ENCODE measurements at places on chromosomes 4 and X.
A peak's percentile ranks its signal among the peaks of the same experiment; 100 is the strongest.

DNA sequence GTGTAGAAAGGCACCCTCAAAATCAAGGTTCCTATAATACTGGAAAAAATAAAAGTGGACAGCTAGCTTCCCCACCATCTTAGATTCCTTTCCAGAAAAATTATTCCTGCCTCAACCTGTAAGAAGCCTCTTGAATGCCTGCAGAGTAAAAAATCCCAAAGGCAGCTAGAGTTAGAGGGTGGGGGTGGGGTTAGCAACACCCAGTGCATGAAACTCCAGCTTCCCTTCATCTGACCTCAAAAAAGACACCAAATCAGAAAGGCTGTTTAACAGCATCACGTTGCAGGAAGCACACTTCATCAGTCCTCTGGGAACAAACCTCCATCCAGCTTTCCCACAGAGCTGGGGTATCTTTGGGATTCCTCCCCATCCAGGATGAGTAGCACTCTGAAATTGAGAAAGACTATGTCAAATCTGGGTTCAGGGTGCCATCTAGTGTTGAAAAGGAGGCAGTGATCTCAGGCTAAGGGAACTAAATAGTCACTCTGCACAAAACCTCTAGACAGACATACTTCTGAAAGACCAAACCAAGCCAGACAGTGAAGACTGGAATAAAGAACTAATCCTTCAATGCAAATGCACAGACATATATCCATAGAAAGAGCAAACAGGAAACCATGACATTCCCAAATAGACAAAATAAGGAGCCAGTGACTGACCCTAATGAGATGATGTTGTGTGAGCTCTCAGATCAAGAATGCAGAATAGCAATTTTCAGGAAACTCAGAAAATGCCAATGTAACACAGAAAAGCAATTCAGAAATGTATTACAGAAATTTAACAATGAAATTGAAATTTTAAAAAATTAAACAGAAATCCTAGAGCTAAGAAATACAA, 97.9 kb downstream of the ARHGEF9 start:
- peak; percentile 0 for DNase-seq

GRCh38 chr4:85798012-85798770, 323.2 kb downstream of the ARHGAP24 start:
- DNase-seq, result no peak

DNA sequence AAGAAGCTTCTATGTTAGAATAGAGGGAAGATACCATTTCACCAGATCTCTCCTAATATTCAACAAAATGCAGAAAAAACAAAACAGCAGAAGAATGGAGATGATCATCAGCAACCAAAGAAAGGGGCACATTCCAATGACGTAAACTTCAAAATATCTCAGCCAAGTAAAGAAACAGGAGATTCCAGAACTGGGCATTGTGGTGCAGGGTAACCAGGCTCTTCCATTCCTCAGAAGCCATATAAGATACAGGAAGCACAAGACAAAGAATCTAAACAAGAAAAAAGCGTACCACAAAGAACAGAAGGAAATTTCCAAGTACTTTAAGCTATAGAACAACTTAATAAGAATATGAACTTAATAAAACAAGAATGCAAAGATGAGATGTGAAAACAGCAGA, 6.9 kb upstream of the ARMCX4 start:
- DNase-seq, result no peak

DNA sequence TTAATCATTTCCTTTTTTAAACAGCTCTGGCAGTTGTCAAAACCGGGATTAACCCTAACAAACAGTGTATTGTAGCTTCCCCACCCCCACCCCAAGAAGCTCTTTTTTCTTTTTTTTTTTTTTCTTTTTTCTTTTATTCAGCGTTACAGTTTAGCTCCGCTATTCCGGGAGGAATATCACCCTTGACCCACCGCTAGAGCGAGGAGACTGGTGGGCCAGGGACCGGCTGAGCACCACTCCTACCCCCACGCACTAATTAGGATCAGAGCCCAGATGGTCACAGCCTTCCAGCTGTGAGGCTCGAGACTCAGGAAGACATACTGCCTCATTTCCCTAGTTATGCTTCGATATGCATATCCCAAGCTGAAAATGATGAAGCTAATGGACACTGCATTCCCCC, 2.0 kb downstream of the PARM1 start:
- no peak for DNase-seq

GRCh38 chr4:40939856-40940255, 190.1 kb downstream of the NSUN7 start:
- no peak for DNase-seq

GRCh38 chrX:21167011-21167410, 207.2 kb upstream of the CNKSR2 start:
- no peak for DNase-seq

DNA sequence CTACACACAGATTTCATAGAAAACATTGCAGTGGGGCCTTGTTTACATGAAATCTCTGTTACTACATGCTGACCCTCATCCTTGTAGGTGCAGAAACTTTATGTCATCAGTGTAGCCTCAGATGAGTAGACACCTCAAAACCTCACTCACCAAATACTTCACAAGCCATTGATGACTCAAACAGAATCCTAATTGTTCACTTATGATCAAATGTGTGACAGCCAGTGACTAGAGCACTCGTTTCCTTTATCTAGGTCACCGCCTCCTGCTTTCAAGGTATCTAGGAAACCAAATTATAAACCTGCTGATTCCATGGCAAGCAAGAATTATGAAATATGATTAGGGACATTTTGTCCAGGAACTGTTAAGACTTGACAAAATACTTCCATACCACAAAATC, 255.8 kb upstream of the GPRIN3 start:
- DNase-seq, result no peak

DNA sequence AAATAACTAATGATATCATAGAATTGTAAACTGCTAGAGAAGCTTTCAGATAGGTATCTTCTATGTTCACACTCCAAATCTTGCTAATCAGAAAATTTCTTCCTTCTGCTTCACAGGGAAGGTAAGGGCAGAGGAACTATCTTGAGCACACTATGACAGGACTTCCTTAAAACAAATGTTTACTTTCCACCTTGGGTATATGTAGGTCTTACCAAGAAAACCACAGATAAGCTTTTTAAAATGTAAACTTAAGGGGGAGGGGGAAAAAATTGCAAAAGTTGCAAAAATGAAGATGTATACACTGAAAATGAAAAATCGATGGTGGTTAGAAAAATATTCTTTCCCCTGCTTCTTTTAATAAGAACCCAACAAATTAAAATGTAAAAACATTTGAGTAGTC, 30.9 kb downstream of the YTHDC1 start:
- DNase-seq, result no peak

- DNase-seq, result no peak
Measured at GRCh38 chrX:19496711-19497110, 18.6 kb downstream of the MAP3K15 start.

DNA sequence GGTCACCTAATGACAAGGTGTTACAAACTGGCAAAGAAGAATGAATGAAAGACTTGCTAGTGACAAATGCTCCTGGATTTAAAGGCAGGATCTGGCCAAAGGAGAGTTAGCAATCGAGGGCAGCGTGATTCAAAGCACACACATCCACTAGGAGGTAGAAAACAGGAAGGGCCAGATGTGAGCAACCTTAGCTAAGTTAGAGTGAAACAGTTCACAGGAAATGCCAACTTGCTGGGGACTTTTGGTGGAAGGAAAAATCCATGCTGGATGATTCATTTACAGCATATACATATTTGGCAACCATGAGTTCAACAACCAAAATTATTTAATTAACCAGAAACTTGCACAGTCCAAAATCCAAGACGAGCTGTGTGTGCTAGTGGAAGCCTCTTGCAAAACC, 276.9 kb downstream of the PTTG2 start:
- no peak for DNase-seq

DNA sequence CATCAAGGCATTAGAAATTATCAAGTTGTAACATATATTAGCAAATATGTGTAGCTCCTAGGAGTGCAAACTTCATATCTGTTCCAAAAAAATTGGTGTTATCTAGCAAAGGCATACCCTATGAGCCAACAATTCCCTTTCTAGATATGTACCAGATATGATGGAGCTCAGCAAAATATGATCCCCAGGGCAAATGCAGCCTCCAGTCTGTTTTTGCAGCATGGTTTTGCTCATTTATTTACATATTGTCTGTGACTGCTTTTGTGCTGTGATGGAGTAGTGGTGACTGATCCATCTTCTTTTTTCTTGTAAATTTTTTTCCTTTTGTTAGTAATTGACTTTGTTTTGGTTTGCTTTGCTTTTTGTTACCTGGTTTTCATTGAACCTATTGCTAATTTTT, 41.0 kb downstream of the CEP135 start:
- DNase-seq, result no peak

DNA sequence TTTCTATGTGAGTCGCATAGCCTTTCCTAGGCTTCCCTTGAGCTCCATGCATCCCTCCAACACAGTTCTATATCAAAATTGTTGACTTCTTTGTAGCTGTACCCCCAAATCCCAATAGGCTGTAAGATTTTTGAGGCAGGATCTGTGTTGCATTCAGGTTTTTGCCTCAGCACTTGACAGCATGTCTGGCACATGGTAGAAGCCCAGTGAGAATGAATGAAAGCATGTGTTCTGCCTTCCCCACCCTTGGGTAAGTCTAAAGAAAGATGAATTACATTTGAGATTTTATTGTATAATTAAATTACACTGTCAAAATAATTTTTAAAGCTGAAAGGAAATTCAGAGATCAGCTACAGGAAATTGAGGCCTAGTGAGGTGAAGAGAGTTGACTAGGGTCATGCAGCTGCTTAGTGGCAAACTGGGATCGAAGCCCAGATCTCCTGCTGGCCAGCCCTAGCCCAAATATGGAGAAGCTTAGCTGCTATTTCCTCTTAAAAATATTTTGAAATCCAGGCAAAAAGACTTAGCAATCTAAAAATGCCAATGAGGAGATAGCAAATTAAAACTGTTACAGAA, 122.5 kb downstream of the SPATA18 start:
- DNase-seq, result no peak

GRCh38 chrX:134753718-134754008, 95.4 kb upstream of the PLAC1 start:
- no peak for DNase-seq

DNA sequence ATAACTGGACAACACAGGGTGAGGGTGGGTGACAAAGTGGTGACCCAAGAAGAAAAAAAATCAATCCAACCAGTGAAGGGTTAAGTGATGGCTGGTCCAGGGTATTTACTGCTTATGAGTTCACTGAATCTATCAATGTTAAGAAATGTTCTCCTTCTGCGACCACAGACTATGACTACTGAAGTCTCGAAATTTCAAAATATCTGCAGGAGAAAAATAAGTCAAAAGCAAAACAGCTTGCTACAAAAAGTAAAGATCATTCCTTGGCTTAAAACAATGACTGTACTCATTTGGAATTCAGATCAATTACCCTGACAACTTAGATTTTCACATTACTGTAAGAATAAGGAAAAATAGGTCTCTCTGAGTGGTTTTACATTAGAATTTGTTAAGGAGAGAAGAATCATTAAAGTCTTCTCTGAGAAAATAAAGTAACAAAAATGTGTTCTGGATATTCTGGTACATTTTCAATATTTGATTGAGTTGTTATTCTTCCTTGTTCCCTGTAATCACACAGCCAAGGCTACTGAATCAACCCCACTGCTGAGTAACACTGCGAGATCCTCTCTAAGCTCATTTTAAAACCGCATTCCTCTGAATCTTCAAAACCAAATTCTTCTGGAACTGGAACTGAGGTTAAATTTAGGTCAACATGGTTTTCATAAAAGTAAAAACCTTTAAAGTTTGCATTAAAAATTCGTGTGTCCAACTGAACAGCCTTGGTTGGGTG, 22.7 kb downstream of the SMPX start:
- no peak for DNase-seq

DNA sequence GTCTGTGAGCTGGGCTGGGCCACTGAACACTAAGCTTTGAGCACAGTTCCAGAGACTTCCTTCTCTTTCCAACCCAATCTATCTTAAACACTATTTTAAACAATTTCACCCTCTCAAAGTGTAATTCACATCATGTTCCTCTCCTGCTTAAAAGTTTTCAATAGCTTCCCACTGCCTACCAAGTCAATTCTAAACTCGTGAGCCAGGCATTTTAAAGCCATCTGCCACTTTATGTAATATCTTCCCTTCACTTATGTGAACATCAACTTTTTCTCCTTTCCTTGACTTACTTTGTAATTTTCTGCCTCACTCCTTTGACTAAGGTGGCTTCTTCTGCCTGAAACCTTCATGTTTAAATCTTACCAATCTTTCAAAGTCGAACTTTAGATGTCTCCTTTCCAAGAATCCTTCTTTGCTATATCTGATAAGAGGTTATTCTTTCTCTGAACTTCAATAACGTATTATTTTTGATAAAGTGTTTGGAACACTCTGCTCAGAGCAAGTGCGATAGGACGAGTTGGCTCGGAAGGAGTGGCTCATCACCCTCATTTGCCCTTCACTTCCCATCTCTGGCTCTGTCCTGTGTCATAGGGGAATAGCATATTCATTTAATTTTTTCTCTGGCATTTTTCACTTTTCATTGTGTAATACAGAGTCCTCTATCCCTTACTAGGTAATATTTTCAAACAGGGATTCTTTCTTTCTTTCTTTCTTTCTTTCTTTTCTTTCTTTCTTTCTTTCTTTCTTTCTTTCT, 13.0 kb upstream of the SPARCL1 start:
- no peak for DNase-seq

DNA sequence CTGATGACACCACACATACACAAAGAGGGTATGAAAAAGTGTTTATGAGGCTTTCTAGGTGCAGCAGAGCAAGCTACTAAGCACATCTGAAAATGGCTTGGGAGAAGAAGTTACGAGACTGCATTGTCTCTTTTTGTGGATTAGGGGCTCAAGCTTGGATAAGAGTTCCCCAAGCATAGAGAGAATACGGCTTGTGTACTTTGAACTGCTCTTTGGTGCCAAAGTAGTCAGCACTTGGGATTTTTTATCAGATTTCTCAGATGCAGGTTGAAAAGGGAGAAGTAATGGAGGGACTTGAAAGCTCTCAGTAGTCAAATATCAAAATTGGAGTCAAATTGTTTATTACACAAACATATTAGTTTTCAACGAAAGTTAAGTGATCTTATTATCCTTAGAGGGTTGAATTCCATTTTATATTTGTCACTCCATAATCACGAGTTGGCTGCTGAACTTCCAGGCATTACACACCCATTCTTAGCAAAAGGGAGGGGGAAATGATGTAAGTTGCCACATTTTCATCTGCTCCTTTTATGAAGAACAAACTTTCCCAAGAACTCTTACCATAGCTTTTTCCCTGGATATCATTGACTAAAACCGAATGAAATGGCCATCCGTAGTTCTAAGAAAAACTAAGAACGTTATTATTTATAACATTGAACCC, 1904.9 kb downstream of the PCDH7 start:
- no peak for DNase-seq

GRCh38 chr4:70753630-70754029, 31.9 kb downstream of the RUFY3 start:
- no peak for DNase-seq

DNA sequence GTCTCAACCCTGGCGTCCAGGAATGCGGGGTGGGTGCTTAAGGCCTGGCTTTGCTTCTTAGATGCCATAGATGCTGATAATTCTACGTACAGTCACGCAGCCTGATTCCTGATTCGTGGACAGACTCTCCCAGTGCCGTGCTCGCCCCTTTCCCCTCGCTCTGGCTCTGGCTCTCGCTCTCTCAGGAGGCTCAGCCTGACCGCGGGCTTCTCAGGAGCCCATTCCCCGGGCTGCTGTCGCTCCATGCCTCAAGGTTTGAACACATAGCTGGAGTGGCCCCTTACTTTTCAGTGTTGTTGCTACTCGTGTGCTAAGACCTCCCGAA, 59.2 kb upstream of the ZC4H2 start:
- no peak for DNase-seq
